Mucosa of gallbladder (tissue), 1 donor: ENCODE measurements at places on chromosomes 16 and 17.

DNA sequence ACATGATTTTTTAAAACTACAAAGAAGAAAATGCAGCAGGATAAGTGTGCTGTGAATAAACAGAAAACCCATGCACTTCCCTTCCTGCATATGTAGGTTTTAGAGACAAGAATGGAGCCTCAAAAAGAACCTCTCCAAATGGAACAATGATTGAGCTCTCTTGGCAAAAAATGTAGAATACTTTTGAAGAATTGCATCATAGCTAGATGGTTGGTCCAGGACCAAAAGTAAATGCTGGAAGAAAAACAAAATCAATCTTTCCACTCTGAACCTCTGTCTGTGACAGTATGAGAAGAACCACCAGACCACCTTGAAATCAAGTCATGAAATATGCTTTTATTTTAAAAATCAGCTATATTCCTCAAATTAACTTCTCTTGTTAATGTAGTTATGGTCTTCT, 17.5 kb downstream of the HELZ start:
- no peak for DNase-seq

DNA sequence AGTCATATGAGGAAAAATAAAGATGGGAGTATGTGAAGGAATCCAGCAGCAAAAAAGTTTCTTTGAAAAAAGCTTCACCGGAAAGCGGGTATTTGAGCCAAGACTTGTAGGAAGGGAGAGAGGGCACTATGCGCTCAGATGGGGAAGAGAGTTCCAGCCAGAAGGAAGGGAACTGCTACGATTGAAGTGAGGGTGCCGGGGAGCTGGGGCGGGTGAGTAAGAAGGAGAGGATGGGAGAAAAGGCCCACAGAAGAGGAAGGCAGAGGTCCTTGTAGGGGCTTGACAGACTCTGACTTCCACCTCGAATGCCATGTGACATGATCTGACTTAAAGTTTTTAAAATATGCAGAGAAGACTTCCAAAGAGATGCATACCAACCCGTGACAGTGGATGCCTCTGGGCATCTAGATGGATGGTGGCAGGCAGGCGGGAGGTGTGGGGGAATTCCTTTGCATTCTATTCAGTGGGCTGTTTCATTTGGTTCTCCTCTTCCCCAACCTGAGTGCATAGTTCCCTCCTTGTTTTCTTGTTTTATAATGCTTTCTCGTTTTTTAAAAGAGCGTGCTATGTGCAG, 44.9 kb downstream of the CDRT4 start:
- no peak for DNase-seq

DNA sequence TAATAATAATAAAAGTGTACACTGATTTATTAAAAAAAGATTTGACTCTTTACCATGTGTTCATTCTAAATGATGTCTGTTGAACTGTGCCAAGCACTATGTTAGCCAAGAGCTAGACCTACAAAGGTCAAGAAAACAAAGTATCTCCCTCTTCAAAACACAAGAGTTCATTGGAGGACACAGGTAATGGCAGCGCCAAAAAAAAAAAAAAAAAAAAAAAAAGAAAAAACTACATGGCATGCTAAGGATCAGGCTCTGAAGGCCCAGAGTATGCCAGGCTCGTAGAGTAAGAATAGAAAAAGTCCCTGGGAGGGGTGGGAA, 35.2 kb downstream of the CYTH1 start:
- no peak for DNase-seq

GRCh38 chr17:81859906-81860755, at the start of gene P4HB:
TSS of gene P4HB (minus strand) at chr17:81860535. CDS start at chr17:81860471, 64 bp downstream.
- no peak for DNase-seq

DNA sequence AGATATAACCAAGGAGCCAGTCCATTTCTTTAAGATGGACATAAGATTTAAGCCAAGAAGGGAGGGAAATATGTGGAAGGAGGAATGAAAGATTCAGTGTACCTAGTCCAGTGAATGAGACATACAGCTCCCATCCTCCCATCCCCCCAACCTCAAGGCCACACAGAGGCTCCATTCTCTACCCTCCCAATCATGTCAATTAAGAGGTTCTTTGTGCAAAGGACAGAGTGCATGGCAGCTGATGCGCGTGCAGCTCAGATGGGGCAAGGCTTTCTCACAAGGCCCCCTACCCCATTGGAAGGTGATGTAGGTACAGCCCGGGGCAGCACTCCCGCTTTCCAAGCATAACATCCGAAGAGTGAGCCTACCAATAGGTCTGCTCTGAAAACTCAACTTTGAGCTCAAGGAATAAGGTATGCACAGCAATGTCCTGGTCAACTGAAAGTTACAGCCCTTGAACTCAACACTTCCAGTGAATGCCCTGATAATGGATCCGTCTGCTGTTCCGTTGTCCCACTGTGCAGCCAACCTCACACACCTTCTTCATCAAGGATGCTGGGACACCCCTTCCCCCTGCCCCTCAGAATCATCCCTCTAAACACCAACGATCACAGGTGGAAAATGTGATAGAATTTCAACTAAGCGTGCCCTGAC, 458.1 kb downstream of the SOX9 start:
- DNase-seq: no peak
